ENCODE measurements at places on chromosomes 5 and 9. TPM values are rescaled to one million over a fixed set of nuclear protein-coding genes. Genes with fewer than 3 reads are reported as not detected.

DNA sequence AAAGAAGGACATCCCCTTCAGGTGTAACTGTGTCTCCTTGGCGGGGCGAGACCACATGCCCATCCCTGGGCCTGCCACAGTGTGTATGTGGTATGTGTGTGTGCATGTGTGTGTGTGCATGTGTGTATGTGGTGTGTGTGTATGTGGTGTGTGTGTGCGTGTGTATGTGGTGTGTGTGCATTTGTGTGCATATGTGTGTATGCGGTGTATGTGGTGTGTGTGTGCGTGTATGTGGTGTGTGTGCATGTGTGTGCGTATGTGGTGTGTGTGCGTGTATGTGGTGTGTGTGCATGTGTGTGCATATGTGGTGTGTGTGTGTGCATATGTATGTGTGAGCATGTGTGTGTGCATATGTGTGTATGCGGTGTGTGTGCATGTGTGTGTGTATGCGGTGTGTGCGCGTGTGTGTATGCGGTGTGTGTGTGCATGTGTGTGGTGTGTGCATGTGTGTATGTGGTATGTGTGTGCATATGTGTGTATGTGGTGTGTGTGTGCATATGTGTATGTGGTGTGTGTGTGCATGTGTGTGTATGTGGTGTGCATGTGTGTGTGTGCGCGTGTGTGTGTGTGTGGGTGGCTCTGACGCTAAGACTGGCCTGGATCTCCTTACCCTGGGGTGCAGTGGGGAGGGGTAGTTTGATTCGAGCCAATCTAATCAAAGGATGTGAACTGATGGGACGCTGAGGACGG, 107.9 kb upstream of the RAPGEF1 start:
- DNase-seq, result no peak

- peak; percentile 82 for DNase-seq
Observed at GRCh38 chr5:136769900-136770684, 404.7 kb upstream of the TRPC7 start.

DNA sequence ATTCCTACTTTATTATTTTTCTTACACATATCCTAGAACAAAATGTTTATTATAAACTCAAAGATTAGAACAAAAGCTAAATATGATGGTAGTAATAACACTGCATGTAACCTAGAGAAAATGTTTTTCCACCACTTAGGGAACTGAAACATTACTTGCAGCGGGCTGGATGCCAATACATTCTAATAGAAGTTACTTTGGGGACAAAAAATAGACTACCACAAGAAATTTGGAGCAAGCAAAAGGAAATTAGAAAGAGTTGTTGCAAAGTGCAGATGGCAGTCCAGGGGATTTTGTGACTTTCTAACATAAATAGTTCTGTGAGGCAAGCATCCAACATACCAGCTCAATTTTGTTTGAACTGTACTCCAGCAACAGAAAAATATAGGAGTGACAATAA, 255.3 kb upstream of the GRIN3A start:
- DNase-seq, result no peak

GRCh38 chr5:157740229-157740610, 3.3 kb upstream of the LSM11 start:
- DNase-seq, result peak; percentile 17

- no peak for DNase-seq
Observed at GRCh38 chr9:131296906-131297500, 7.5 kb downstream of the PLPP7 start.

DNA sequence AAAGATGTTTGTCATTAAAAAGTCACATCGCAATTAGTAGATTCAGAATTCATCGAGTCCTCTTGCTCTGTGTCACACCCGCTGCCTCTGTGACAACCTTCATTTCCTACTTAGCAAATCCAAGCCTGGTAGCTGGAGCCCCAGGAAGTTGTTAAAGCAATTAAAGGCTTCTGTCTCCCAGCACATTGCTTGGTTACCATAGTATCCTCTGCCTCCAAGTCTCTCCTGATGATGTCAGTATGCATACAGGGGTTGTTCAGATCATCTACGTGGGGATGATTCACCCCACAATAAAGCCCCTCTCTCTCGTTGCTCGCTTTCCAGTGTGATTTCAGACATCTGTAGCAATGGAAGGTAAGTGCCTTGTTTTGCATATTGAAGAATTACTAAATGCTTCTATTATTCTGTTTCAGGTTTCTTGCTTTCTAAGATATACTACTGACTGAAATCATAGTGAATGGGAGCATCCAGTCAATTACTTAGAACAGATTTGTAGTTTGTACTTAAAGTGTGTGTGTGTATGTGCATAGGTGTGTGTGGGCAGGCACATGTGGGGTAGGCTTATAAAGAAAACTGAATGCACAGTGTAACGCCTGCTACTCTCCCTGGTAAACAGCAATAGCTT, 52.9 kb downstream of the PAM start:
- DNase-seq, result peak; percentile 18

DNA sequence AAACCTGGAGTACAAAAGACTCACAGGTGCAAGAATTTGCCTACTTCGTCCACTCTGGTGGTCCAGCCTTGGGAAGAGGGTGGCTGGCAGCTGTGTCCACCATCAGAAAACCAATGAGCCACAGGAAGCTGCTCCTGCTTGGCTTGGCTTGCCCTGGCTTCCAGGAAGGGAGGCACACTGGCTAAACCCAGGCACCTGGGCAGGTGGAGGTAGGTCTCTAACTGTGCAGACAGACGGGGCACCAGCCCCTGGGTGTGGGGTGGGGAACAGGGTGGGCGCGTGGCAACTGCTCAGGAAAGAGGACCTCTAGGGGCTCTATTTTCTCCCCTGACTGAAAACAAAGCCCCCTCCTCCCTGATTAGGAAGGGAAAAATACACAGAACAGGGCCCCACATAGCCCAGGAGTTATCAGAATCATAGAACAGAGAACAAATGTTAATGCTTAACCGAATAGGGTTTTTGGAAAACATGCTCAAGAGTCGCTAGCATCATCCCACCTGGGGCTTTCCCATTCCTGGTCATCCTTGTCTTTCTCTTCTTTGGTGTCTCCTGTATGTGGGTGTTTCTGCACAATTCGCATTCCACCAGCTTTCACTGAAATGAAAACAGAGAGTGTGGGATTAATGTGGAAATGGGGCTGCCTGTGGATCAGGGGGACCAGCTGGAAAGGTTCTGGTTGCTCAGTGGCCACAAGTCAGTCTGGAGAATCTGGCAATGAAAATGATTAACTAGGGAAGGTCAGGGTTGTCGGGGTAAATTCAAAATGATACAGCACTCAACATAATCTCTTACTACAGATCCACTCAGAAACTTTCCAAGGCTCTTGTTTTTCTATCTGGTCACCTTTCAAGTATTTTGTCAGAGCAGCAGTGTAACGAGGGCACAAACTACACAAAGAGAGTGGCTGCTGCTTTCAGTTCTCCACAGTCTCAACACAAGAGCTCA, 13.1 kb downstream of the DAP start:
- DNase-seq, result no peak

The OMD gene
- total RNA-seq, result 0.21 TPM

The FOXD1 gene
- total RNA-seq, result 5.4 TPM

The SLC23A1 gene
- total RNA-seq, result not detected

Data from H4 (cell line).